ENCODE measurements at places on chromosomes 3 and 15.

DNA sequence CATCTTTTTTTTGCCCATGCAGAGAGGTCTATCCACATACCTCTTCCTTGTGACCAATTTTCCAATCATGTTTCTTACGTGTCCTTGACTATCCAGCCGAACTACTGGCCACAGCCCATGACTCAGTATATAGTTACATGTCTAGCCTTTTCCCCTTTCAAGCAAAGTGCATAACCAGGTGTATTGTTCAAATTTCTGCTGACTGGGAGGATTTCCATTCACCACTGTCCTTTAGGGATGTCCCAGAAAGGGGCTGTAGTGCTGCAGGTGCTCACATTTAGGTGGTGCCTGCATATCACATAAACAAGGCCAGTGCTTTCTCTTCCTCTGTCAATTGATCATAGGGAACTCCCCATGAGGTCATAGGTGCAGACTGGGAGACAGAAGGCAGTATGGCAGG lies 69.4 kb upstream of the ALDH1A3 start:
- DNase-seq = no peak

GRCh38 chr15:89132611-89133507 lies 44.6 kb downstream of the ABHD2 start:
- no peak for DNase-seq

GRCh38 chr3:32026593-32026992 lies 45.0 kb downstream of the ZNF860 start:
- DNase-seq = no peak

DNA sequence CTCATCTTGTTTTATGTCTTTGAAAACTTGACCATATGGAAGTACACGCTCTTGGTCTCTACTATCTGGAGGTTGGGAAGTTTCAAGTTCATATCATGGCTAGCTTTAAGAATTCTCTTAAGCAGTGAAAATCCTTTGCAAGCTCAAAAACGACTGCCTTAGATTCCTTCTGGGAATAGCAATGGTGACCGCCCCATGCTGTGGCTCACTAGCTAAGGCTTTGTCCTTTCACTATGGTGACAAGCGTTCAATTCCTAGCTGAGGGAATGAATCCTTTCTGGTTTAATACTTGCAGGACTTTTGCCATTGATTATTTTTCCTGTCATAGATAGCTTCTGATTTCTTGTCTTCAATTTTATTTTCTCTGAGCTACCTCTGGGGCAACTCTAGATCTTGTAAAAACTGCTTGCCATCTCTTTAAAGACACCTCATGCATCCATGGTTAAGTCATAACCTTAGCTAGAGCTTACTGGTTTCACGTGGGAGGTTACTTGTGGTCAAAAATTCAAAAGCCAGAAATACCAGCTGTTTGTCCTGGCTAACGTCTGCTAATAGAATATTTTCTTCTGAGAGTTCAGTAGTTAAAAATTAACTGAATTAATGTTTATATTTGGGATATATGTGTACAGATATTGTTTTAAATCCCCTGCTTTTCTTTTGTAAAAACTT lies 673.4 kb upstream of the CBLB start:
- DNase-seq = no peak

- DNase-seq = no peak
These were observed 37.3 kb downstream of the ANP32A start for GRCh38 chr15:68783226-68784058.

DNA sequence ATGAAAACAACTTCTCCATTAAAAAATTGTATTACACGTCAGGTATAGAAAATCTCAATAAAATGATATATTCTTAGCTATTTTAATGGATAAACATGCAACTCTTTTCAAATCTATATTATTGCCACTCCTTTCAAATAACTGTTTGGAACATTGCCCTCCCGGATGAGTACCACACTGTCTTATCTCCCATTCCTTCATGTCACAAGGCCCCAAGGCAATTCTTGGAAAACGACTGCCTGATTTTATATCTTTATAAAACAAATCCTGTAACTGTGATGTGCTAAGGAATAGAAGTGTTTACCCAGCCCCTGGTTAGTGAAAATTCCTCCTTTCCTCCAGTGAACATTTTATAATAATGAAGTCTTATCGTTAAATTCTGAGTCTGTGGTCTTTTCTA lies 6.2 kb upstream of the ZNF619 start:
- no peak for DNase-seq

DNA sequence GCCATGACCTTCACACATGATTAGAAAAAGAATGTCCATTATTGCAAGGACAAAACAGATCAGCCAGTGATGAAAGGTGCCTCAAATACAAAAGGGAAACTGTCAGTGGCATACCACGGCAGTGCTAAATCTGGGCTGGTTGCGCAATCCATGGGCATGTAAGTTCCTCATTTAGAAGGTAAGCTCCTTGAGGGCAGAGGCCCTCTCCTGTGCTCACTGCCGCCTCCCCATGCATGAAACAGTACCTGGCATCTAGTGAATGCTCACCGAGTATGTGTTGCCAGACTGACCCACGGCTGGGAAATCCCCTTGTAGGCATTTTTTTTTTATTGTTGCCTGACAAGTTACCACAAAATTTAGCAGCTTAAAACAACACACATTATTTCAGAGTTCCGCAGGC lies 312.1 kb upstream of the CHRM5 start:
- DNase-seq = no peak

DNA sequence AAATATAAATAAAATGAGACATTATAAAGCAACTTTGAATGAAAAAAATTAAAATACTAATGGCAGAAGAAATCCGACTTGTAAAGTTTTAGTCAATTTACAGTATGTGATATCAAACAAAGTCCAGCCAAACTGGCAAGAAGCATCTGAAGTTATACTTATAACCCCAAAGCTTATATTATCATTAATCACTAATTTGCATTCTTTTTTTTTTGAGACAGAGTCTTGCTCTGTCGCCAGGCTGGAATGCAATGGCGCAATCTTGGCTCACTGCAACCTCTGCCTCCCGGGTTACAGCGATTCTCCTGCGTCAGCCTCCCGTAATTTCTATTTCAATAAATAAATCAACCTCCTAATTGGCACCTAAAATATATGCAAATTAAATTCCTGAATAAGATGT lies 80.1 kb downstream of the AQR start:
- DNase-seq = no peak

DNA sequence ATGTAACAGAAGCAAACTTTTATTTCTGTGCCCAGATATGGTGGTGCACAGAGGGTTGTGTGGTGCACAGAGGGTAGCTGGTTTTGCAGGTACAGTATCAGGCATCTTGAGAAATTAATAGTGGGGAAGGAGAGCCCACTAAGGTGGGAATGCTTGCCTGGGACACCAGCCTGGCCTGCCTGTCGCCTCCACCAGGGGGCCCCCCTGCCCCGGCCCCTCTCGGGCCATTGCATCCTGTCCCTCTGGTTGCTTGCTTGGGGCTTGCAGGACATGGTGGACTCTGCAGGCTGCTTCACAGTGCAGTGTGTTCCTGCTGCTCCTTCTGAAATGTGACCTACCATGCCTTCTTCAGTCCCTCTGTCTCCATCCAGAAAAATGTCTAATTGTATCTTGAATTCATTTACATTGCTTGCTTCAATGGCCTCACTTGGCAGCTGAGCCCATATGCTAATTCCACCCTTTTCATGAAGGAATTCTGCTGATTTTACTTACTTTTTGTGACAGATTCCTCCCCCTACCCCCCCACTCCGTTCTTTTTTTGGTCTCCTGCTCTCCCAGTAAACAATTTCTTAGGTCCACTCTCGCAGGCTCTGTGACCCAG lies 73.6 kb downstream of the EEFSEC start:
- peak; percentile 2 for DNase-seq

- DNase-seq = no peak
These were observed 15.9 kb downstream of the CHL1 start for GRCh38 chr3:212432-212831.

DNA sequence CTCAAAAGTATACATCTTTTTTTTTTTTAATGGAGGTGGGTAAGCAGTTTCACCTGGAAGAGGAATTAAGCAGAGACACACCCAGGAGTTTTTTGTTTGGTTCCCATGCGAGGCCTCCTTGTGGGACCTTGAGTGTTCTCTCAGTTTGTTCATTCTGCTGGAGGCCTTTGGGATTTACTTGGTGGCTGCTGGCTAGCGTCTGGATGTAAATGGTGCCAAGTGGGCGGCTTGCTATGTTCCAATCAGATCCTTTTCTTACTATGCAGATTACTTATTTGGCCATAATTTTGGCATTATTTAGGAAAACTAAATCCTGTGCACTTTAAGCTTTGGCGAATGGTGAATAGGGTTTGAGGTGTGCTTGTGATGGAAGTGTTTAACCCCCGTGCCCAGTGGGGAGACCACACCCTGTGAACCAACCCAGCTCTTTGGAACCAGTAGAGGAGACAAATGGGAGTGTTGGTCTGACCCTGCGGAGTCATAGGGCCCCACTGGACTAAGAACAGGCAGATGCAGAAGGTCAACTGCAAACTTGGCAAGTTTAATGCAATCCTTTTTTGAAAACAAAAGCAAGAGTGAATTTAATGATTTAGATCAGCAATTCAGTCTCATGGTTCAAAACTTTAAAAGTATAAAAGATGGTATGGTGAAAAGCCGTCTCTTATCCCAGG lies 79.4 kb downstream of the EBLN2 start:
- DNase-seq = no peak

- DNase-seq = no peak
These were observed 46.4 kb upstream of the KLF13 start for GRCh38 chr15:31280046-31280830.

- DNase-seq = no peak
These were observed 24.5 kb upstream of the ZNF445 start for GRCh38 chr3:44501971-44502370.

GRCh38 chr3:37645517-37646380 lies 215.9 kb upstream of the CTDSPL start:
- DNase-seq = no peak

DNA sequence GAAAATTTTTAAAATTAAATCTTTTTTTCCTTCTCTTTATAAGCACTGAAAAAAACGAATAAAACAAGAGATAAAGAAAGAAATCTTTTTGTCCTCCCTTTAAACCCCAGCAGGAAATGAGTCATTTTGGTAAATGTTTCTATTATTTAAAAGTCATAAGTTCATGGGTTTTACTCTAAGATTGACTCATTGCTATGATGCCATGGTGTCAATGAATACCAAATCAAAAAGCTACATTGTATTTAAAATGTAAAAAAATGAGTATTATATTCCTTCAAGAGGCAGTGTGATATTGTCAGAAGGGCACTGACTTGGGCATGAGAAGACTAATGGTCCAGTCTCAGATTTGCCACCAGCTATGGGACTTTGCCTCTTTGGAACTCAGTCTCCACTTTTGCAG lies 303.4 kb upstream of the DNAJC19 start:
- DNase-seq = no peak

DNA sequence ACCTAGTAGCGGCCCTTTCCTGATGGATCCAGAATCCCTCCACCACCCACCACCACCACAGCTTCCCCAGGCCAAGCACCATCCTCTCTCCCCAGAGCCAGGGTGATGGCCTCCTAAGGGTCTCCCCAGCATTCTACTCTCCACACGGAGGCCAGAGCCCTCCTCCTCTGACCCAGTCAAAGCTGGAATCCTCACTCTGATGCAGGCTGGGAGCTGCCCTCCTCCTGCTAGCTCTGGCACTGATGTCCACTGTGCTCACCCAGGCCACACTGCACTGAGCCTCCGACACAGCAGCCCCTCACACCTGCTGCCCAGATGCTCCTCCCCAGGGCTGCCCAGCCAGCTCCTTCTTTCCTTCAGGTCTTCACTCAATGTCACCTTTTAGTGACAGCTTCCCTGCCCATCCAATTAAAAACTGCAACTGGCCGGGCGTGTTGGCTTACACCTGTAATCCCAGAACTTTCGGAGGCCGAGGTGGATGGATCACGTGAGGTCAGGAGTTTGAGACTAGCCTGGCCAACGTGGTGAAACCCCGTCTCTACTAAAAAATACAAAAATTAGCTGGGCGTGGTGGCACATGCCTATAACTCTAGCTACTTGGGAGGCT lies 21.0 kb downstream of the XXYLT1 start:
- DNase-seq = no peak

GRCh38 chr15:77002954-77003912 lies 8.3 kb downstream of the PSTPIP1 start:
- no peak for DNase-seq

DNA sequence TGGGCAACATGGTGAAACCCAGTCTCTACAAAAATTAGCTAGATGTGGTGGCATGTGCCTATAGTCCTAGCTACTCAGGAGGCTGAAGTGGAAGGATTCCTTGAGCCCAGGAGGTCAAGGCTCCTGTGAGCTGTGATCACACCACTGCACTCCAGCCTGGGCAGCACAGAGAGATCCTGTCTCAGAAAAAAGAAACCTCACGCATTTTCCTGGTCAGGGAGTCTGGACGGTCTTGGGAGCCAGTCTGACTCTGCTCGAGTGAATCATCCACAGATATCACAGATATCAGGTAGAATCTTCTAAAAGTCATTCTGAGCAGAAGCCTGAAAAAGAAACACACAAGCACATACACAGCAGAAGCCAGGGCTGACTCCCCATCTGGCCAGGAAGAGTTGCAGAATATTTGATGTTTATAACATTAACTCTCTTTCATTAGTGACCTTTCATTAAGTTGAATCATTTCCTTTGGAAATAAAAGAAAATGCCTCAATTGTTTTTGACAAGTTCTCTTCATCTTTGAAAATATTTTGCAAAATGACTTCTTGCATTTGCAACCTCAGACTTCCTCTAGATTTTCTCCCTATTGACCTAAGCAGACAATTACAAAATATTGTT lies 56.5 kb upstream of the ABHD17C start:
- DNase-seq = no peak

DNA sequence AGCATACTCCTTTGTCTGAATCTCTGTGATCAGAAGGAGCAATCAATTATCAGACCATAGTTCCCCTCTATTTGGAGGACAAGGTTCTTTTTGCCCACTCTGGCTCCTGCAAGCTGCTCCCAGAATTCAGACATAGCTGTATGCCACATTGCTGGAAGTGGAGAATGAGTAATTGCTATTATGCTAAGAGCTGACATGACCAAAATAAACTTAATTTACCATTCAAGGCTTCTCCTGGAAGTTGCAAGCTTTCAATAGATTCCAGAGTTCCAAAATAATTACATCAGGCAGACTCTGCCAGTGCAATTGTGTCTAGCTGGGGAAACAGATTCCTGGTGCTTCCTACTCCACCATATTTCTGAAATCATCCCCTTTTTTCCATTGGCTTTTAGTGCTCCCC lies 7.6 kb upstream of the DRD3 start:
- no peak for DNase-seq

- DNase-seq = no peak
These were observed 63.3 kb upstream of the C3orf80 start for GRCh38 chr3:160161921-160162320.

DNA sequence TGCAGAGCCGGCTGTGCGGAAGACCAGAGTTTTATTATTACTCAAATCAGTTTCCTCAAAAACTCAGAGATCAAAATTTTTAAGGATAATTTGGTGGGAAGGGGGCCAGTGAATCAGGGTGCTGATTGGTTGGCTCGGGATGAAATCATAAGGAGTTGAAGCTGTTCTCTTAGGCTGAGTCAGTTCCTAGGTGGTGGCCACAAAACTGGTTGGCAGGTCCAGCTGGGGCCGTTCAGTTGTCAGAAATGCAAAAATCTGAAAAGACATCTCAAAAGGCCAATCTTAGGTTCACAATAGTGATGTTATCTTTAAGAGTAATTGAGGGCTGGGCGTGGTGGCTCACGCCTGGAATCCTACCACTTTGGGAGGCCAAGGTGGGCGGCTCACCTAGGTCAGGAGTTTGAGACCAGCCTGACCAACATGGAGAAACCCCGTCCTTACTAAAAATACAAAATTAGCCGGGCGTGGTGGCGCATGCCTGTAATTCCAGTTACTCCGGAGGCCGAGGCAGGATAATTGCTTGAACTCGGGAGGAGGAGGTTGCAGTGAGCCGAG lies 2.3 kb upstream of the ZNF589 start:
- DNase-seq = no peak
